ENCODE measurements at places on chromosomes 16 and 17.

DNA sequence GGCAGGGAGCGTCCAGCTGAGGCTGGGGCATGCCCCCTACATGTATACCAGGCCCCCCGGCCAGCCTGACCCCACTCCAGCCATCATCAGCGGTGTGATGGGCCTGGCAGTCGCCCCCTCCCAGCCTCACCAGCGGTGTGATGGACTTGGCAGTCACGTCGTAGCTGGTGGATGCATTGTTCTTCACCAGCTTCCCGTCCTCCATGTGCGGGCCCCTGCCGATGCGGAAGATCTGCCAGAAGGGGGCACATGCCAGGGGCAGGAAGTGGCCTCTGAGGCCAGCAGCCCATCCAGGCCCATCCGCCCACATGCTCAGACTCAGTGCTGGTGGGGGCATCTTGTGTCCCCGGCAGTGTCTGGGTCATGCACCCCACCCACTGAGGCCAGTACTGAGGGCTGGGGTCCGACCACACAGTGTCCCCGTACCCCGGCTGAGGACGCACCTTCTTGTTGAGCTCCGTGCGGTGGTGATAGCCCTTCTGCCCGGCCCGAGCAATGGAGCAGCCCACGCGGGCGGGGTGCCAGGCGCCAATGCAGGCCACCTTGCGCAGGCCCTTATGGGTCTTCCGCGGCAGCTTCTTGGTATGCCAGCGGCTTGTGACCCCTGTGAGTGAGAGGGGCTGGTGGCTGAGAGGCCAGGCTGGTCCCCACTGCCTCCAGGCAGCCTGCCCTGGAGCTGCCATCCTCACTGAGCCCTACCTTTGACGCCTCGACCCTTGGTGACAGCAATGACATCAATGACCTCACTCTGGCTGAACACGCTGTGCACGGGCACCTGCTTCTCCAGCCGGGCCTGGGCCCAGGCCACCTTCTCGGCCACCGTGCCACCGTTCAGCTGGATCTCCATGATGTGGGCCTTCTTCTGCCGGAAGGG, 3.7 kb upstream of the MSRB1 start:
- DNase-seq = no peak
- no peak overlapping the region for H3K4me3 ChIP-seq
- no peaks in the 10 kb centered on the region for H3K27me3 ChIP-seq
- no peaks in the 10 kb centered on the region for H3K36me3 ChIP-seq
- no peak overlapping the region for H3K27ac ChIP-seq

GRCh38 chr16:71472051-71472450, 10.0 kb upstream of the ZNF23 start:
- no peak for DNase-seq
- H3K4me1 ChIP-seq = no peaks in the 10 kb centered on the region
- H3K36me3 ChIP-seq = peaks cover 16% of the 10 kb centered on the region
- no peak overlapping the region for H3K27ac ChIP-seq

- DNase-seq = no peak
- H3K27ac ChIP-seq = peak overlapping the region; percentile 92
- H3K36me3 ChIP-seq = no peaks in the 10 kb centered on the region
- no peaks in the 10 kb centered on the region for H3K27me3 ChIP-seq
- H3K4me1 ChIP-seq = peaks cover 62% of the 10 kb centered on the region
Measured at GRCh38 chr16:81469710-81470535, 25.3 kb downstream of the CMIP start.

GRCh38 chr17:76378548-76379274, 5.7 kb upstream of the SPHK1 start:
- H3K27me3 ChIP-seq = no peaks in the 10 kb centered on the region
- peaks cover 4% of the 10 kb centered on the region for H3K4me1 ChIP-seq
- no peak overlapping the region for H3K4me3 ChIP-seq

GRCh38 chr17:69323806-69324205, 3.1 kb downstream of the ABCA5 start:
- peaks cover 6% of the 10 kb centered on the region for H3K36me3 ChIP-seq
- H3K4me3 ChIP-seq = no peak overlapping the region
- no peak for DNase-seq
- peaks cover 29% of the 10 kb centered on the region for H3K4me1 ChIP-seq
- no peak overlapping the region for H3K27ac ChIP-seq

All from T-helper 17 cell (primary cell).